Hematopoietic multipotent progenitor cell treated with erythropoietin and hydrocortisone succinate and interleukin-3 and kit ligand, for 4 days (in vitro differentiated cells): ENCODE measurements at places on chromosomes 11 and 22.

DNA sequence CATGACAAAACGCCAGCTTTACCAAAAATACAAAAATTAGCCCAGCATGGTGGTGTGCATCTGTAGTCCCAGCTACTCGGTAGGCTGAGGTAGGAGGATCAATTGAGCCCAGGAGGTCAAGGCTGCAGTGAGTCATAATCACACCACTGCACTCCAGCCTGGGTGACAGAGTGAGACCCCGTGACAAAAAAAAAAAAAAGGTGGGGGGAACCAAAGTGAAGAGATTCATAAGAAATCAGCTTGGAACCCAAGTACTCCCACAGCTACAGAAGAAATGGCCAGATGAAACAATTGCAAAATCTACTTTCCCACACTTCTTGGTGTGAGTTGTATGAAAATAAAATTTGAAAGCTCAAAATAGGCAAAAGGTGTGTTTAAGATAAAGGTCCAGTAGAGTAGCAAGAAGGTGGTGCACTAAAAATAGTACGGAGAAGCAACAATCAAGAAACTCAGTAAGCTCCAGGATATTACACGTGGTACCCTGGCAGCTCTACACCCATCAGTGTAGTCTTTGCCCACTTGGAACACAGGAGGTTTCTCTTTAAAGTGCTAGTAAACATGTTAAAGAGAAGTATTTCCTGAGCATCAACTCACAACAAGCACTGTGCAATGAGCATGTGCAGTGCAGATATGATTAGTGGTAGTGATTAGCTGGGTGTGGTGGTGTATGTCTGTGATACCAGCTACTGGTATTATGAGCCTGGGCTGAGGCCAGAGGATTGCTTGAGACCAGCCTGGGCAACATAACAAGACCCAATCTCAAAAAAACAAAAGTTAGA lies 5.3 kb downstream of the HARBI1 start:
- peak; percentile 93 for DNase-seq

- DNase-seq: no peak
Observed at GRCh38 chr22:20423906-20424551, 13.6 kb downstream of the SCARF2 start.

- no peak for DNase-seq
Observed at GRCh38 chr11:70029115-70029860, 48.8 kb upstream of the ANO1 start.

- no peak for DNase-seq
Observed at GRCh38 chr11:16261836-16262644, 94.3 kb downstream of the SOX6 start.

DNA sequence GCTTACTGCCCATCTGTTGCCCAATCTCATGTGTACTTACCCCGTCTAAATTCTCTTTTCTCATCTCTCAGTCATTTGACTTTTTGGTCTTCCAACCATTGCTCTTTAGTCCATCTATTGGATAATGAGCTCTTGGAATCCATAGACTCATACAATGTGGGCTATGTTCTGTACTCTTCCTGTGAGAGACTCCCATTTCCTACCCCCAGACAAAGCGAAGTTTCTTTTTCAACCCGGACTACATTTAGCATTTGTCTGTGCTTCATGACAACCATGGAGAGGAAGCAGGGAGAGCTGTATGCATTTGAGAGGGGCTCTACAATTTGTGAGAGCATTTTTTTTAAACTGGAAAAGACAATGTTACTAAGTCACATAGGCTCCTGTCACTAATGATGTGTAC lies 4.0 kb upstream of the ARHGAP42 start:
- no peak for DNase-seq

- DNase-seq: no peak
Observed at GRCh38 chr11:99422581-99423427, 402.1 kb downstream of the CNTN5 start.

DNA sequence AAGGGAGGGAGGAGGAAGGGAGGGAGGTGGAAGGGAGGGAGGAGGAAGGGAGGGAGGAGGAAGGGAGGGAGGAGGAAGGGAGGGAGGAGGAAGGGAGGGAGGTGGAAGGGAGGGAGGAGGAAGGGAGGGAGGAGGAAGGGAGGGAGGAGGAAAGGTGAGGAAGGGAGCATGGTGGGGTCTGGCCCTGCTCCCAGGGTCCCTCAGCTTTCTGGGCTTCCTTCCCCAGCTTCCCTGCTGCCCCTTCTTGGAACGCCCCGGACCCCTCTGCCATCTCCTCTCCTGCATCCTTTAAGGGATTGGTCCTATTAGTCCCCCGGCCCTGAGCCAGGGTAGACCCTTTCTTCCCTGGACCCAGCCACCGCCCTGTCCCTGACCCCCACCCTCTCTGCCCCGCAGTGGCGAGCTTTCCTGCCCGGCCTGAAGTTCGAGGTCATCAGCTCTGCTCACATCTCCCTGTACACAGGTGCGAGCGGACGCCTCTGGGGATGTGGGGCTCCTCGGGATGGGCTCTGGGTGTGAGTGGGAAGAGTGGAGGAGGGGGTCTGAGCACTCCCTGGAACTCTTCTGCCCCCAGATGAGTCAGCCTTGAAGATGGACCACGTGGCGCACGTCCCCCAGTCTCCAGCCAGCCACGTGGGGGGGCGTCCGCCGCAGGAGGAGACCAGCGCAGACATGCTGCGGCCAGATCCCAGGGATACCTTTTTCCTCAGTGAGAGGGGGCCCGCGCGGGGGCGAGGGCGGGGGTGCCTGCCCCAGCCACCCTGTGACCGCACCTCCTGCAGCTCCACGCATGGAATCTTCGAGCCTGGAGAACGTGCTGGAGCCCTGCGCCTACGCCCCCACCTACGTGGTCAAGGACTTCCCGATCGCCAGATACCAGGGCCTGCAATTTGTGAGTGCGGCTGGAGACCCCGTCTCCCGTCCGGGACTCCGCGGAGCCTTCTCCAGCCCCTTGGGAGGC lies 6.0 kb downstream of the B4GALNT4 start:
- no peak for DNase-seq

DNA sequence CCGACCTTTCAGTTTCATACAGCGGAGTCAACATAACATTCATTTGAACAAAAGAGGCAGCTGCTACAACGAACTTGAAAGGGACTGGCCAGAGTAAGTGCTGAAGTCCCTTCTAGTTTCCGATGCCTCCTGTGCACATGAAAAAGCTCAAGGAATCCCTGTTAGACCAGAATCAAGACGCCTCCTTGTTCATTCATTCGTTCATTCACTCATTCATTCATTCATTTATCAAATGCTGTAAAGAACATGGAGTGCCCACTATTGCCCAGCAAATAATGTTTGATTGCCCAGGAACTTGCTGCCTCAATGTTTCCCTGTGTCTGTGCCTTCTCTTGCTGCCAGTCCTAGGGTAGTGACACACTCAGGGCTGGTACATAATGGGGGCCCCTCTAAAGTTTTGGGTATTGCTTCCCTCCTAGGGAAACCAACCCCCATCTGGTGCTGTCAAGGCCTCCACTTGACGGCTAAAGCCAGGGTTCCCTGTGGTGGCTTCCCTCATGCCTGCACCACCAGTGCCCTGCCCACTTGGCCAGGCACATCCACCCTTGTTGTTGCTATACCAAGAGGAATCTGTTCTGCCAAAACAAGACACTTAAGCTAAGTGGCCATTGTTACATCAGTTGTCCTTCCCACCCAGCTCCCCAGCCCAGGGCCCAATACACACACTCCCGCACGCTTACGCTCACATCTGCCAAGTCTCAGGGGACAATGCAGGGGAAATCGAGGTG lies 3.8 kb downstream of the TMPRSS13 start:
- DNase-seq: no peak

DNA sequence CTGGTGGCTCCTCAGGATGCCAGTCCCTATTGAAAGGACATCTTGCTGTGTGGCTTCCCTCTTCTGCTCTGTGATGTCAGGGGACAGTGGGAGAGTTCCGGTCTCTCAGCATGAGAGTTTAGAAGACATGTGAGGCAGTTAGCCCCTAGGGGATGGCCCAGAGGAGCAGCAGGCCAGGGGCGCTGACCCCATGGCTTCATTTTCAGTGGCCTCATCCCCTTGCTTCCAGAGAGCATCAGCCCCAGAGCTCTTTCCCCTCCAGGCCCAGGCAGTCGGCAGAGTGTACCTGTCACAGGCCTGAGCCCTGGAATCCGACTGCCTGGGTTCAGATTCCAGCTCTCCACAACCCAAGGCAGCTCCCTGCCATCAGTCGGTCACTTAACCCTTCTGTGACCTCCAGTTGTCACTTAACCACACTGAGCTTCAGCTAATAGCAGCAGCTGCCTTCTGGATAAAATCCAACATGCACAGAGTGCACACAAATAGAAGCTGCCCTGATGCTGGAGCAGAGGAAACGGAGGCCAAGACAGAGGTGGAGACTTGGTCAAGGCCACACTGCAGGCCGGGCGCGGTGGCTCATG lies 14.1 kb upstream of the LRRC10B start:
- DNase-seq: no peak

- peak; percentile 76 for DNase-seq
Observed at GRCh38 chr11:36540998-36541397, 26.8 kb upstream of the RAG1 start.

GRCh38 chr11:46277622-46278386 lies at the start of gene CREB3L1:
CREB3L1 (plus strand) TSS chr11:46277662; CDS start chr11:46278112, 450 bp downstream.
- no peak for DNase-seq

DNA sequence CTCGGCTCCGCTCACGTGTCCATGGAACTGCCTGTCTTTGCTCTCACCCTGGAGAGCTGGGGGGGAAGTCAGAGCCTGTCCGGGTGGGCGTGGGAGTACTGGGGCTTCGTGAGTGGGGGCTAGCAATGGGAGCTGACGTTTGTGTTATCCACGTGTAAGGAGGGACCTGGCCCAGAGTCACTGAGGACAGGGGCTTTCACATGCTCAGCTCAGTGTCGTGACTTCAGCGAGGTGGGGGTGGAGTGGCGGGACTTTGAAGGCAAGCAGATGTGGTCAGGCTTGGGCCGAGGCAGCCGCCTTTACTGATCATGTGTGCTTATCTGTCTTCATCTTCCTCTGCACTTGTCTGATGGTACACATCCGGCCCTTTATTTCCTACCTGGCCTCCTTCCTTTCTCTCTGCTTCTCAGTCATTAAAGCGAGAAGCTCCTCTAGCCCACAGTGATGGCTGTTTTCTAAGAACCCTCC lies 113.1 kb upstream of the NNMT start:
- peak; percentile 85 for DNase-seq

DNA sequence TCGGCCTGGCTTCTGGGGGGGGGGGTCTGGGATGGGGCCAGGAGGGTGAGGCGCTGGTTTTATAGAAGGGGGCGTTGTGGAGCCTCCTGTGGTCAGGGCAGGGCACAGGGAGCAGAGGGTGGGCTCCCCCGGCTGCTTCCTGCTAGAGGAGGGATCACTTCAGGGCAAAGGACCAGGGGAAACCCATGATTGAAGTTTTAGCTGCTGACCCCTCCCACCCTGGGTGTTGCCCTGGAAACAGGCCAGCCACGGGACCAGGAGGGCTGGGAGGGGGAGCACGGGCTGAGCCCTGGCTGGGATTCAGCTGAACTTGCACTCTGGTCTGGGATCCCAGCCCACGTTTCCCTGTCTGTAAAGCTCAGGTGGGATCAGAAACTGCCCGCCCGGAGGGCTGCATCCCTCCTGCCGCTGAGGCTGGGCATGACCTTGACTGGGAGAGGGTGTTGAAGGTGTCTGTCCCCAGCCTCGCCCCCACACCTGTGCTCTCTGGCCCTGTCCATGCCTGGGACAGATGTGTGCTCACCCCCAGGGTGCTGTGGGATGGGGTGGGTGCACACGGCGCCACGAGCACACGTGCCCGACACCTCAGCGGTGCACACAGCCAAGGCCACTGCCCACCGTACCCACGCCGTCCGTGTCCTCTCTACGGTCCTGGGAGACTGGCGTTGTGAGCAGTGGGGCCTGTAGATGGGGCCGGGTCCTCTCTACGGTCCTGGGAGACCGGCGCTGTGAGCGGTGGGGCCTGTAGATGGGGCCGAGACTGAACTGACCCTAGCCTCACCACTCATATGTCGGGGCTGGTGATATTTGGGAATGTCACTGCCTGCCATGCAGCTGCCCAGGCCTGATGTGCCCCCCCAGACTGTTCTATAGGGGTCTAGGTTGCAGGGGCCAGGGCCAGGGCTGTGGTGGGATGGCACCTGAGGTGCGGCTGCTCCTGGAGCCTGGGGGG lies 2.3 kb downstream of the TSPAN4 start:
- peak; percentile 95 for DNase-seq

DNA sequence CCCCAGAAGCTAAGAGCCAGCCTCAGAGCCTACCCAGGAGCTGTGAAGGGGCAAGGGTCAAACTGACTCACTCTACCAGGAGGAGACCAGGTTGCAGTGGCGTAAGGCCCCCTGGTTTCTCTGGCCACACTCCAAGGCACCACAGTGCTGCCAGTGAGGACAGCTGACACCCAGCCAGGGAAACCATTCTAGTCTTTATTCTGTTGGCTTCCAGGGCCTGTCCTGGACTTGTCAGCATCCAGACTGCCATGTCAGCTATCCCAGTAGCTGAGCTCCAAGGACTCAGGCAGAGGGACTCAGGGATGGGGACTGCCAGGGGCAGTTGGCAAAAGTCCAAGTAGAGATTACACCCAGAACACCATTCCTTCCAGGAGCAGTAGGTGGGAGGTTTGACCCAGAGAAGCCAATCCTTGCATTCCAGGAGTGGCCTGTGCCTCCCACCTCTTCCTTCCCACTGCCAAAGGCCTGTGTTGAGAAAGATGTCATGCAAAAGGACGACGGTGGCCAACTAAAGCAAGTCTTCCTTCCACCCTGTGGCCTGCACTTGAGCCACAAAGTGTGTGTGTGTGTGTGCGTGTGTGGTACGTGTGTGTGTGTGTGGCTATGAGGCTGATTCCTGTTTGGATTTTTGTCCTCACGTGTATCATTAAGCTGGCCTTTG lies 3.6 kb upstream of the MAPK8IP1 start:
- DNase-seq: no peak

GRCh38 chr11:93724089-93724488 lies 17.2 kb downstream of the TAF1D start:
- no peak for DNase-seq

DNA sequence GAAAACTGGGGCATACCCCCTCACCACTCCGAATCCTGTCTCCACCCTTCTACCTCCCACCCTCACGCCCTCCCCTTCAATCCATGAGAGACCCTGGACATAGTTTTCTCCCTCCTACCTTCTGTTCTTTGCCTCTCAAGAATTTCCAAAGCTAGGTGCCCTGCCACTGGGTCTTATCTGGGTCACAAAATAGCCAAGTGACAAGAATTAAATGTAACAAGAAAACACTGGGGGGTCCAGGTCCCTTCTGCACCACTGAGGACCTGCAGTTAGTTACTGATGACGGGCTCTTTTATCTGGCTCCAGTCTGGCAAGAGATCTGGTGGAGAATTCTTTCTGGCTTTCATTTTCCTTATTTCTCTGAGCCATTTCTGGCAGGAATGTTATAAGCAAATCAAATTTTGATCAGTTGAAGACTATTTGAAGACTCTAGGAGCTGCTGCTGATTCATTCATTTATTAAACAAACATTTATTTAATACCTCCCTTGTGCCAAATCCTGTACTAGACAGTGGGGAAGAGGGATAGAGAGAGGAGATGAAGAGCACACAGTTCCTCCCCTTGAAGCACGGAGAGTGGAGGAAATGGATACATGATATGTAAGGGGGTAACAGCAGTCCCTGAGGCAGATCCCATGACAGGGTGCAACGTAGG lies 135.2 kb downstream of the RRAS2 start:
- DNase-seq: no peak

- no peak for DNase-seq
Observed at GRCh38 chr11:660681-661444, 23.8 kb downstream of the DRD4 start.
